ENCODE measurements at places on chromosomes 5 and 9.

- no peak for DNase-seq
These were observed 32.9 kb upstream of the CDK20 start for GRCh38 chr9:88007291-88007650.

GRCh38 chr5:94891565-94891964 is 273.1 kb downstream of the SLF1 start:
- DNase-seq = no peak

DNA sequence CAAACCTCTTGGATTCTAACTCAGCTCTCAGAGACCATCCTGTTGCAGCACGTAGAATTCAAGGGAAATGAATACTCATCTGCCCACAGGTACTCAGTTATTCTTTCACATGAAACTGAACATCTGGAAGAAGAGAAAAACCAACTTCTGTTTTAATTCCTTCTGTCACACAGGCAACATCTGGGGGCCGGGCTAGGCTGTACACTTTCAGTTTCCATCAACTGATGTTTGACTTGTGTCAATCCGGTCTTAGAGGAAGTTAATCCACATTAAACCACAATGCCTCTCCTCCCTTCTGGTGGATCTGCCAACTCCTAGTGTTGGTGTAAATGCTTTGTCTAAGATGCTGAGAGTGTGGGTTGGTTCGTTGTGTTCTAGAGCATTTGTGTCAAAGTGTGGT is 17.6 kb downstream of the DMRT3 start:
- DNase-seq = no peak

DNA sequence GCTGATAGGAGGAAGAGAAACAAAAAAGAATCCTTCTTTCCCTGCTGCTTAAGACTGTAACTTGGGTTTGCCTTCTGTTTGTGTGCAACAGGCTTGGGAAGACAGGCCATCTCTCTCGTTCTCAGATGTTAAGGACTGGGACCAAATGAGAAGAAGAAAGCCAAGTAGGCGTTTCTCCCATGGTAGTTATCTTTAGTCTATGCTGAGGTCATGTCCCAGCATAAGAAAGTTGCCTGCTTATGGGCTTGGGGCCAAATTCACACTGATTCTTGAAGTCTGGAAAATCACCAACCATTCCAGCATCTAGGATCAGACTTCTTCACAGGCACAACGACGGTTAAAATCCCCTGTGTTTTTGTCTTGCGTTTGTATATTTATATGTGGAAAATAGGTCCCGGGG is 44.2 kb upstream of the PALM2AKAP2 start:
- DNase-seq = no peak

DNA sequence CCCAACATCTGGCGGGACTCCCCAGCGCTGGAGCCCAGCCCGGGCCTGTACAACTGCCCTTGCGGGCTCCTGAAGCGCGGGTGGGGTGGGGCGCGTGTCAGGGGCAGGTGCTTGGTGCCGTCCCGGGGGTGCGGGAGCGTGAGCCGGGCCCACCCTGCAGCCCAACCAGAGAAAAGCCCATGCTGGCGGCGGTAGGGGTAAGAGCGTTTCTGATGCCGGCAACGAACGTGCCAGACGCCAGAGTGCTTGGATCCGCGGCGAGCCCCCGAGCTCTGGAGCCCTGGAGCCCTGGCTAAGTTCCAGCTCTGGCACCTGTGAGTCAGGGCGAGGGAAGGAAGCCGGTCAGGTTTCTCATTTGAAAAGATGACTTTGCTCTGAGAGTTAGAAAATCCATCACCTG is 58.0 kb downstream of the ZNF510 start:
- no peak for DNase-seq

DNA sequence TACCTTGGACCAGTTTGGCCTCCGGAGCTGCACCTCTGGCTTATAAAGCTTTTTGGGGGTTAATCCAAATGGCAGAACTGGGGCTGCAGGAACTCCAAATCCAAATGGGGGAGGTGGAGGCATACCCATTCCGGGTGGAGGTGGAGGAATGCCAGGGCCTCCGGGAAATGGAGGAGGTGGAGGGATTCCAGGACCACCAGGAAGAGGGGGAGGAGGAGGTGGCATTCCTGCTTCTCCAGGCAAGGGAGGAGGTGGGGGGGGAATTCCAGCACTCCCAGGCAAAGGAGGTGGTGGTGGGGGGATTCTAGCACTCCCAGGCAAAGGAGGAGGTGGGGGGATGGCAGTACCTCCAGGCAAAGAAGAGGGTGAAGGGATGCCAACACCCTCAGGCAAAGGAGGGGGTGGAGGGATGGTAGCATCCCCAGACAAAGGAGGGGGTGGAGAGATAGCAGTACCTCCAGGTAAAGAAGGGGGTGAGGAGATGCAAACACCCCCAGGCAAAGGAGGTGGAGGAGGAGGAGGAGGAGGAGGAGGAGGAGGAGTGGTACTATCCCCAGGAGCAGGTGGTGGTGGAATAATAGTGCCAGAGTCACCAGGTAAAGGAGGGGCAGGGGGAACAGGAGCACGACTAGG is 45.2 kb downstream of the DIAPH1 start:
- DNase-seq = no peak

DNA sequence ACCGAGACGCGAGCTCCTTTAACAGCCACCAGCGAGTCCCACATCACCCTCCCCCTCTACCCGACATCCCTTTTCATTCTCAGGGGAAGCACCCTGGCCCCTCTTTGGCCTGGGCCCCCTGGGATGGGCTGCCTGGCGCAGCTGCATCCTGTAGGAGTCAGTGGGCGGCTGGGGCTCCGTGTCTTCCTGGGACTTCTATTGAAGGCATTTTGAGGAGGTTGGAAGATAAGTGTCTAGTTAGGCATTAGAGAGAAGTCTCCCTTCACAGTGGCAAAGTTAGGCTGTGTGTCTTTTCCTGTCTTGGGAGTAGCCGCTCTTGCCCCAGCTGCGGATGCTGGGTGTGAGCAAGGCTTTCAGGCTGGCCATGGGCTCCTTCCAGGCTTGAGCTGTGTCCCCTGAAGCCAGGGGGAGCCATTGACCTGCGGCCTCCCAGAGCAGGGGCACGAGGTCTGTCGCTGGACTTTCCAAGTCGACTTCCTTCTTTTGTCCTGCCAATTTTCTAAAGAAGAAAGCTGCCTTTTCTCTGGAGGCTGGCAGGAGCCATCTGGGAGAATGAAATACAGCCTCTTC is 18.6 kb upstream of the NKD2 start:
- no peak for DNase-seq

GRCh38 chr9:123370526-123371227 is 14.7 kb downstream of the CRB2 start:
- DNase-seq = no peak

GRCh38 chr9:100933656-100934055 is 94.9 kb upstream of the PLPPR1 start:
- DNase-seq = no peak

DNA sequence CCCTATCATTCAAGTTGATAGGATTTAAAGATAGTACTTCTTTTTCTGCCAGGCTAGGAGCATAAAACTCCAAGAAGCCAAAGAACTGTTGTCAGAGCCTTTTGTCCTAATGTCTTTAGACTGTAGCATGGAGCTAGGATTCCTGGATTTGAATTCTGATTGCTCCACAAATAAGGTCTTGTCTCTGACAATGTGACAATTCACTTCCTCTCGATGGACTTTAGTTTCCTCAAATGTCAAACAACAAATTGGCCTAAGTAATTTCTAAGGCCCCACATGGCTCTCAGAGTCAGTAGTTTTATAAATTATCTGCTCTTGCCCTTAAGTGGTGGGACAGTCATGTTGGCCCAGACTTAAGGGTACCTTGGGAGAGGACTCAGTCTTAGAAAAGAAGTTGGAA is 36.7 kb downstream of the RFK start:
- DNase-seq = no peak

DNA sequence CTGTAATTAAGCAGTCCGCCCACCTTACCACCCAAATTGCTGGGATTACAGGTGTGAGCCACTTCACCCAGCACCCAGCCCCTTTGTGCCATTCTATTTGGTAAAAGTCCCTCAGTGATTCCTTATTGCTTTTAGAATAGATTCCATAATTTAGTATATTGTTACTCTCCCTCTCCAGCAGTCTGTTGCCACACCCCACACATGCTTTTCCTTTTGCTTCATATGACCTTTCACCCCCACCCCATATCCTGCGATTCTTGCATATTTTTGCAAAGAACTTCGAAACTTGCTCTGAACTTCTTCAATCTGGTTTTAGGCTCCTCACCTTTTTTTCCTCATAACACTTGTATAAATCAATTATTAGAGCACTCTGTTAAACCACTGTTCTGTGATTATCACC is 100.2 kb downstream of the MTREX start:
- DNase-seq = no peak

DNA sequence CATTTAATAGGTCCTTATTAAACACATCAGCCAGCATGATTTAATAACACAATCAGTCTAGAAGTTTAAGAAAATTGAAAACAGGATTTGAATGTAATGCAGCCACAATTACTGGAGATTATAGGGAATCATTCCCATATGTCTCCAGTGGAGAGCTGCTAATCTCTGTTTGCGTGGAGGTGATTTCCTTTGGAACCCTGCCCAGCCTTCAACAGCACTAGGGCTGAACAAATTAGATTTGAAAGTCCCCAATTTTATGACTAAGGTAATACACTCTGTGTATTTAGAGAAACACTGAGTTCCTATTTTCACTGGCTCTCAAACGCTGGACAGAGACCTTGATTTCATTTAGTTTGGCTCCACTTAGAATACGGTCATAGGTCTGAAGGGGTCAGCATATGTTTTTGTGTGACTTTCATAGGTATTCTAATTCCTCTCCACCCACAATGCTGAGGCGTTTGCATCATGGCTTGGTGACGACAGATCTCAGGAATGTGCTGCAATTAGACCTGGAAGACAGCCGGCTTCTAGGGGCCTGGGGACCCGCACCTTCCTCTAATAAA is 508.3 kb downstream of the EBF1 start:
- no peak for DNase-seq

- DNase-seq = no peak
These were observed at the start of gene PHF2 for GRCh38 chr9:93576258-93577077. TSS of gene PHF2 (plus strand) at chr9:93576584. CDS start at chr9:93576774, 190 bp downstream.

DNA sequence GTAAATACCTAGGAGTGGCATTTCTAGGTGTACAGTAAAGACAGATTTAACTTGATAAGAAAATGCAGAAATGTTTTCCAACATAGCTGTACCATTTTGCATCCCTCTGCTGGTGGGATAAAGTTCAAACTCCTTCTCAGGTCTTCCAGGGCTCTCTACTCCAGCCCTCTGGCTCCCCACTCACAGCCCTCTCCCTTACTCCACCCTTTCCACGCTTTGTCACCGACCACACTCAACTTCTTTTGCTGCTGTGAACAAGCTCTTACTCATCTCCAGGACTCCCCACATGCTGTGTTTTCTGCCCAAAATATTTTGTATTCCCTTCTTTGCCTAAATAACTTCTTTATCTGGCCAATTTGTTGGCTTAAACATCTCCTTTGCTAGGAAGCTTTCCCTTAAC is 90.6 kb upstream of the OSMR start:
- DNase-seq = no peak

- DNase-seq = no peak
These were observed 42.7 kb upstream of the NCS1 start for GRCh38 chr9:130129432-130130061.

DNA sequence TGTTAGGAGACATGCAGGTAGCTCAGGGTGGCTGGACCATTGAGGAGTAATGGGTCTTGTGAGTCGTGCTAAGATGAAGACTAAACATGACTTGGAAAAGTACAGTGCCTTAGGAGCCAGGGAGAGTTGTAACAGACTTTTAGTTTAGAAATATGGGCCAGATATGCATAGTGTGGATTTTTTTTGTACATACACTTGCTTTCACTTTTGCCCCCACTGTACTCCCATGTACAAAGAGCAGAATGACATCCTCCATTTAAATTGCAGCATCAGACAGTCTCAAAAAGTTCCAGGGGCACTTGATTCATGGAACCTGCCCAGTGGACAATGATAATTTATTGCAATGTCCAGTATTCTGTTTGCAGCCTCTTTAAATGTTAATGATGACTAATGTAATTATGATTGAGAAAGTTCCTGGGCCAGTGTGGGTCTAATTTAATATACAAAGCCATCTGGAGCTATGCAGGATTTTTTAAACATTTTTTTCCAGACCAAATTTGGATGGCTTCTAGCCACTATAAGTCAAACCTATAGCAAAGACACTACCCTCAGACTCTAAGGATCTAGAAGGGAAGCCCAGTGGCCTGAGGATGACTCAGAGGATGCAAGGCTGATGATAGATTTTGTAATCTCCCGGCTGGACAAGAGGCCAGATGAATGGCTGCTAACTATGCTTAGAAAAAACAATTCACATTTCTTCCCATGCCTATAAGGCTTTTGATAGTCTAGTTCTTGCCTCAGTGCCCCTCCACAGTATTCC is 80.1 kb downstream of the TRPC7 start:
- no peak for DNase-seq

GRCh38 chr5:167918813-167919483 is 372.5 kb upstream of the WWC1 start:
- DNase-seq = no peak

DNA sequence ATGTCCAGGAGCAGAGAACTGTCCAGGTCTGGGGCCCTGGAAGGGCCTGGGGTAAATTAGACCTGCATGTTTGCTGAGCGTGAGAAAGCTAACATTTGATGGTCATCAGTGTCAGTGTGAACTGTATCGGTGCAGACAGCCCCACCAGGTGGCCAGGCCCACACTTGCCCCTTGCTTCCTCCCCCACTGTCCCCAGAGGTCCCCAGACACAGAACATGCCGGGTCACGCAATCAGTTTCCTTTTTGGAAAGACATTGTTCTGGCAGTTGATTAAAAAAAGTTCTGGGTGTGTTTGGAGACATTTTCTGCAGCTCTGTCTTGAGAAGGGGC is 1.5 kb downstream of the NKD2 start:
- DNase-seq = no peak

- no peak for DNase-seq
These were observed 34.4 kb upstream of the PALM2AKAP2 start for GRCh38 chr9:109745335-109746283.

GRCh38 chr9:86488794-86489193 is 134.6 kb upstream of the TUT7 start:
- no peak for DNase-seq

DNA sequence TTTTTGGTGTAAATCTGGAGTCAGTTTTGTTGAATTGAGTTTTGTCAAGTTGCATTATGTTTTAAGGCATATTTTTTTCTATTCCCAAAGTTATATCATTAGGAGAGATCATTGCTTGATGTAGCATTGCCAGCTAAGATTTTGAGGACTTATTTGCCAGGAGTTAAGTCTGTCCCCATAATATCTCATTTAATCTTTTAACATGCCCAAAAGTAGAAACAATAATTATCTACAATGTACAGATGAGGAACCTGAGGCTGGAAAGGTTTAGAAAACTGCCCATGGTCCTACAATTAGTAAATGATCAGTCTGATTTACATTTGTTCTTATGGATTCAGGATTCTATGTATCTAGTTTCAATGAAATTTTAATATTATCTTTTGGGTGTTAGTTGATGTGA is 4.7 kb downstream of the NIPBL start:
- no peak for DNase-seq

DNA sequence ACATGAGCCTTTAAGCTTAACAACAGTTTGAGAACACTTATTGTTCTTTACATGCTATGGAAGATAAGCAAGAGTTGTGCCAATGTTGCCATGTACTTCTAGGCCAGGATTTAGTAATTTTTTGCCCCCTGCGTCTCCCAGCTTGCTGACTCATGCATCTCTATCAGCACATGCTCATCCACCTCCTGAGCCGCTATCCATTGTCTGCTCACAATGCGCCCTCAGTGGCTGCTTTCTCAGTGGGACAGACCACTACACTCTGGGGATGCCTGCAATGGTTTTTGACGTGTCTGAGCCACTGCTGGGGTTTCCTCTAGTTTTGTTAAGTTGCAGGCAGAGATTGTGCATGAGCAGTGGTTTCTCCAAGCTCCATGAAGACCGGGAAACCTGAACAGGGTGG is 50.9 kb upstream of the PHF2 start:
- no peak for DNase-seq

All from cortex of kidney (tissue), 1 donor.